ENCODE measurements at places on chromosomes 7 and 10. TPM values are rescaled to one million over a fixed set of nuclear protein-coding genes. Genes with fewer than 3 reads are reported as not detected.
A peak's percentile ranks its signal among the peaks of the same experiment; 100 is the strongest.

DNA sequence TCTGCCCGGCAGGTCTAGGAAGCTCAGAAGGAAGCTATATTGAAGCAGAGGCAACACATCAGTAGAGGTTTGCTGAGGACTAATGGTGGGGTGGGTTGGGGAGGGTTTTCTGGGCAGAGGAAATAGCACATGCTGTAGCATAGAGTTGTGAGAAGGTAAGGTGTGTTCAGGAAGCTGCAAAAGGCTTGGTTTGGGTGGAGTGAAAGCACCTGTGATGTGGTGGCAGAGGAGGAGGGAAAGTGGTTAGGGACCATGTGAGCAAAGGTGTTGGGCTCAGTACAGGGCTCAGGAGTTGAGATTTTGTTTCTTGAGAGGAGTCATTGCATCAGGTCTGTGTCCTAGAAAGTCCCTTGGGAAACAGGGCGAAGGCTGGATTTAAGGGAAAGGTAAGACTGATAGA is 294.6 kb downstream of the SORCS3 start:
- no peak for DNase-seq

Gene RHOBTB1
- 46.5 TPM for total RNA-seq

DNA sequence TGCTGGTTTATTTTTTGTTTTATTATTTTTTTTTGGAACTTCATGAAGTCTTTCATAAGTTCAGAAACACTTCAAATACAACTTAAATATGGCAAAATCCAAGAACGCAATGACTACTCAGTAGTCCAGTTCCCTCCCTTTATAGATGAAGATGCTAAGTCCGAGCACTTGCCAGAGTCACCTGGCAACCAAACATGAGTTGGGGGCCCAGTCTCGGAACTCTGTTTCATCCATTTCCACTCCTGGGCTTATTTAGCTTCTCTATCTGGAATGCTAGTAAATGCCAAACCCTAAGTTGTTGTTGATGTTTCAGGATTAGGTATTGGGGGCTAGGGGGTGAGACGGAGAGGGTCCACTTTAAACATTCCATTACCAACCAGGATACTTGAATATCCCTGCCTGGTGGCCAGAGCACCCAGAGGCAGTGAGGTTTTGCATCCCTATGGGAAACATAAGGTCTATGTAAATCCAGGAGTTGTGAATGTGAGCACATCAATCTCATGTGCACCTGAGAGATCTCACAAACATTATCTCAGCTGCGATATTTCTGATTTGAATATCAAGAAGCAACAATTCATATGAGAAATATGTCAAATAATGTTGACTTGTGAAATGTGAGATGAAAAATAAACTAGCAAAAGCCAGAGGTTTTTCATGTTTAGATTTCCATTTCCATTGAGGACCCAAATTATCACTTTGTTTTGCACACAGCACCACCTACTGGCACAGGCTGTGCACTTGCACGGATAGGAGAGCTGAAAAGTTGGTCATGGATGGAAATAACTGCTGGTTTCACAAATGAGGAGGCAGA is 129.3 kb downstream of the PKD1L1 start:
- DNase-seq = peak; percentile 49

Gene RABGEF1
- total RNA-seq = 31.4 TPM

Gene CYP26C1
- not detected for total RNA-seq

All from astrocyte (in vitro differentiated cells and primary cell).